ENCODE measurements at places on chromosomes 13 and 19. TPM values are rescaled to one million over a fixed set of nuclear protein-coding genes. Genes with fewer than 3 reads are reported as not detected.

Gene LGALS4
- 0.61 TPM for total RNA-seq

Gene TLE6
- total RNA-seq: 0.89 TPM

Gene KCNJ14
- total RNA-seq: 2.7 TPM

Gene HOMER3
- total RNA-seq: 58.9 TPM

Gene EHD2
- 104 TPM for total RNA-seq

Gene FBN3
- not detected for total RNA-seq

Gene OR7D2
- total RNA-seq: not detected

Gene NAPSA
- 0.49 TPM for total RNA-seq

Gene ZNF442
- total RNA-seq: 0.44 TPM

Gene SIPA1L3
- 36.9 TPM for total RNA-seq

Gene ZNF208
- total RNA-seq: not detected

Gene ZNF665
- not detected for total RNA-seq

Gene UBE2L5
- total RNA-seq: not detected

Gene ZNF492
- total RNA-seq: not detected

Gene TRIP10
- total RNA-seq: 45.4 TPM

DNA sequence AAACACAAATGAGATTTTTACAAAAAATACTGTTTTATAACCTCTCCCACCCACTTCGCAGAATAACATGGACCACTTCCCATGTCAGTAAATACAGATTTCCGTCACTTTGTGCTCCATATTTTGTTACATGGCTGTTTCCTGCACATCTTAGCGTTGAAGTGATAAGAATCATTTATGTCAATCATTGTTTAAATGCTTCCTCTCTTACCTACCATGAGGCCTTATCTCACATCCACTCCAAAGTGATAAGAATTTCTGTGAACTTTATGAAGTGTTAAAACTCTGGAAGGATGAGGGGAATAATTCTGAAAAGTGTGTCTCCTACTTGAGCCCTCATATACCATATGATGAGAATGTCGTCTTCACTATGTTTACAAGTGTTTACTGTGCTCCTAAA, 36.6 kb upstream of the IL17D start:
- no peak for DNase-seq

DNA sequence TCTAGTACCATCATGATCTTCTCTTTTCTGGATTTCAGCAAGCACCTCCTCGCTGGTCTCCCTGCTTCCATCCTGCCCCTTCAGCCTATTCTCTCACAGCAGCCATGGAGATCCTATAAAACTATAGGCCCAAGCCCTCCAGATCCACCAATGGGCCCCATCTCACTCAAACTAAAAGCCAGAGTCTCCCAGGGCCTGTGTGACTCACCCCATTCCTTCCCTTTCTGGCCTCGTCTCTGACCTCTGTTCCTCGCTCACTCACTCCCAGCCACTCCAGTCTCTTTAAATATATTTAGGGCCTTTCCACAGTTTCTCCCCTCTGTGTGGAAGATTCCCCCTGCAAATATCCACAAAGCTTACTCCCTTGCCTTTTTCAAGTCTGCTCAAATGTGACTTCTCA, 89.7 kb downstream of the HSPH1 start:
- DNase-seq: peak; percentile 13

DNA sequence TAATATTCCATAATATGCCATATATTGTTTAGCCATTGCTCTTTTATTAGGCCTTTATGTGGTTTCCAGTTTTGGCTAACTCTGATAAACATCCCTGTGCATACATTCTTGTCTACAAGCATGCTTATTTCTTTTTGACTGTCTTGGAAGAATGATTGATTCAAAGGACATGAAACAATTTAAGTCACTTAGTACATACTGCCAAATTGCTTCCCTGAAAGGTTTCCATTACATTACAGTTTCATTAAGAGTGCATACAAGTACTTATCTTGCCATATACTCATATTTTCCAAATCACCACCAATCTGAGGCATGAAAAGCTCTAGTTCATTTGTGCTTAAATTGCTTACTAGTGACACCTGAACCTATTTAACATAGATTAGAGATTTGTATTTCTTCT, 113.9 kb downstream of the OXGR1 start:
- DNase-seq: no peak

DNA sequence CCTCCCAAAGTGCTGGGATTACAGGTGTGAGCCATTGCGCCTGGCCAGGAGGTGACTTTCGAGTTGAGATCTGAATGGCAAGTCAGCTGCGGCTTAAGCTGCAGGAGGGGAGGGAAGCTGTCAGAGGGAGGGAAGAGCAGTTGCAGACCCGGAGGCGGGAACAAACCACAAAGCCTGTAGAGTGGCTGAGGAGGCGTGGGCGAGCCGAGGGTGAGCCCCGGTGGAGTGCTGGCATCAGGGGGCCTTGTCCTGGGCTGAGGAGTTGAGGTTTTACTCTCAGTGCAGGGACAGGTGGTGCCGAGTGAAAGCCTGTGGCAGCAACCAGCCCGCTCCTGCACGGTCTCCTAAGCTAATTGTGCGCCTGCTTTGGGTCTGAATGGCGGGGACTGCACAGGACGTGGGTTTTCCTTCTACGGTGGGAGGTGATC, 24.2 kb downstream of the PPP1R37 start:
- DNase-seq: no peak

GRCh38 chr13:100301418-100301817, 212.5 kb downstream of the PCCA start:
- DNase-seq: no peak

GRCh38 chr13:77207943-77208342, 119.0 kb downstream of the MYCBP2 start:
- no peak for DNase-seq

- DNase-seq: peak; percentile 64
These were observed 68.7 kb downstream of the RASL11A start for GRCh38 chr13:27339299-27339698.

- DNase-seq: no peak
These were observed 186.2 kb downstream of the VWA8 start for GRCh38 chr13:41774605-41775218.

GRCh38 chr19:55209693-55210472, 582 bp upstream of the PTPRH start:
- peak; percentile 87 for DNase-seq

GRCh38 chr19:50333235-50333736, 4.1 kb upstream of the KCNC3 start:
- no peak for DNase-seq

GRCh38 chr19:39052243-39052746, 19.9 kb upstream of the FBXO27 start:
- peak; percentile 62 for DNase-seq

DNA sequence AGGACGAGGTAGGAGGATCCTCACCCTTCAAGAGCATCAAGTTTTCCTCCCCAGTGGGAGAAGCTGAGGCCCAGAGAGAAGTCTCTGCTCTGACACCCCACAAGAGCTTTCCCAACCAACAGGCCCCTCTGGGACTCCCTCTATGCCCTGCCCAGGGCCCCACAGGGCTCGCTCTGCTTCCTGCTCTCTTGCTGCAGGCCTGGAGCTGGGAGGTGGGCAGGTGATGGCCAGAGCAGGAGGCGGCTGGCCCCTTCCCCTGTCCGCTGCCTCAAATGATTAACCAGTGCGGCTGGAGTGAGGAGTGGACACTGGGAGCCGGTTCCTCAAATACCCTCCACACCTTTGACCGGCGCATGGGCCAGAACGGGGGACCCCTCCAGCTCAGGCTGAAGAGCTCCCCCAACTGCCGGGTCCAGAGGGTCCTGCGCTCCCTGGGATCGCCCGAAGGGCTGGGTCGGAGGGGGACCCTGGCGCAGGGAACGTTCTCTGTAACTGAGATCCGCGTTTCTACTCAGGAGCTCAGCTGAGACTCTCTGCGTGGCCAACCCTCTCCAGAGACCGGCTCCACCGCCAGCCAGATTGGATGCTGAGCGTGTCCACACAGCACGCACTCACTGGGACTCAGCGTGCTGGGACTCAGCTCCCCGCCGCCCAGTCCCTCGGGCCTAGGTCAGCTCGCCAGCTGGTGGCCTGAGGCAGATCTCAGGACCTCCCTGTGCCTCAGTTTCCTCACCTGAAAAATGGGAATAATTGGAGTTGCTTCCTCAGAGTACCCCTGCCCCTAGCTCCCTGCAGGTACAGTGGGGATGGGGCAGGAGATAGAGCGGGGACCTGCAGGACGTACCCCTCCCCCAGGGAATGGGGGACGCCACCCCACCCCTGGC, 6.7 kb upstream of the ONECUT3 start:
- DNase-seq: peak; percentile 84

GRCh38 chr19:9793071-9793591, 24.6 kb upstream of the ZNF846 start:
- DNase-seq: no peak

DNA sequence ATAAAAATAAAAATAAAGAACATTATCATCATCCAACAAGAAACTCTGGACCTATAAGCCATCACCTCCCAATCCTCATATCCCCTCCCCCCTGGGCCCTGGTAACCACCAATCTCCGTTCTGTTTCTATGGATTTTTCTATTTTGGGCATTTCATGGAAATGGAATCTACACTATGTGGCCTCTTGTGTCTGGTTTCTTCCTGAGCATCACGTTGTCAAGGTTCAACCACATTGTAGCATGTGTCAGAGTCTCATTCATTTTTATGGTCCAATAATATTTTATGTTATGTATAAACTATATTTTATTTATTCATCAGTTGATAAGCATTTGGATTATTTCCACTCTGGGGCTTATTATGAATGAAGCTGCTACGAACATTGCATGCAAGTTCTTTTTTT, 26.9 kb downstream of the SULT2B1 start:
- DNase-seq: no peak

DNA sequence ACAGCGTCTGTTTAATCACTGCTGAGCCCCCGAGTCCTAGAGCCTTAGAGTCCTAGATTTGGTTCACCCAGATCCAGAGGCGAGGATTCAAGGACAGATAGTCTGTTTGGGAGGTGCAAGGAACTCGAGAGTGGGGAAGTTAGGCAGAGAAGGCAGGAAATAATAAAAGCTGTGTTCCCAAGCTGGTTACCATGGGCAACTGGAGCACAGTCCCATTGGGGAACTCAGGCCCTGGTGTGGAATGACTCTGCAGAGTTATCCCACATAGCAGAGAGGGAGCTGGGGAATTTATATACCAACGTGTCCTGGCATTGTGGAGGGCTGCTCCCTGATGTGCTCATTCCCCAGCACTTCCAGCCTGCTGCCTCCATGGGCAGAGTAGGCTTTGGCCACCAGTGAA, 9.7 kb downstream of the IGSF23 start:
- DNase-seq: no peak

- DNase-seq: no peak
These were observed 284.8 kb upstream of the SOX21 start for GRCh38 chr13:94997126-94997525.

DNA sequence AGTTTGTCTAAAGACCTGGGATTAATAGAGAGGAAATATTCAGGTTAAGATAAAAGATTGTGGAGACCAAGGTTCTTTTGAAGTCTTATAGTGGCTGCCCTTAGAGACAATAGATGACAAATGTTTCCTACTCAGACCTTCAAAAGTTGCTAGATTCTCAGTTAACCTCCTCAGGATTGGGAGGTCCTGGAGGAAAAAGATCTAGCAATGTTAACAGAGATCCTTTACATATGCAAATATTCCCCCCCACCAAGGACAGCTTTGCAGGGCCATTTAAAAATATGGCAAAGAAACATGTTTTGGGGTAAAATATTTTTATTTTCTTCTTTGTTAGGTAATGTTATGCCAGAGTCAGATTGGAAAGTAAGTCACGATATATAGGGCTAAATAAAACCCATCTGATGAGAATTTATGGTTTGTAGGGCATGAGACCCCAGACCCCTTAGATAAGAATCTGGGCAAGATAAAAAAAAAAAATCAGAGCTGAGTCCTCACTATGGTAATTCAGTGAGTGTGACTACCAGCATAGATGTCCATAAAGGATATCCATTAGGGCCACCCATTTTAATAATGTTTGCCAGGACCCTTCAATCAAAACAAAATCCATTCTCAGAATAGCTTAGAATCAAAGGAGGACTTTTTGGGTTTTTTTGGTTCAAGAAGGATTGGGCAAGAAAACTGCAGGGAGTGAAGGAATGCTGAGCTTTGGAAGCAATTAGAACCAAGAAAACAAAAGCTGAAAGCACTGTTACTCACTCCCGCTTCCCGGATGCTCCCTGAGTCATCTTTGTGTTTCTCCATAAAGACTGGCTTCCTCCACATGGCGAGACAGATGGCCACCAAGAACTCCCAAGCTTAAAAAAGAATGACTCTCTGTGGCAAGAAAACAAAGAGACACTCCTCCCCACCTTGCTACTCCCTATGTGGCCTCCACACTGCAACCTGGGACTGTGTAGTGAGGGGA, 28.2 kb downstream of the VSTM1 start:
- peak; percentile 94 for DNase-seq

GRCh38 chr13:31150315-31150985, 11.3 kb downstream of the HSPH1 start:
- no peak for DNase-seq

DNA sequence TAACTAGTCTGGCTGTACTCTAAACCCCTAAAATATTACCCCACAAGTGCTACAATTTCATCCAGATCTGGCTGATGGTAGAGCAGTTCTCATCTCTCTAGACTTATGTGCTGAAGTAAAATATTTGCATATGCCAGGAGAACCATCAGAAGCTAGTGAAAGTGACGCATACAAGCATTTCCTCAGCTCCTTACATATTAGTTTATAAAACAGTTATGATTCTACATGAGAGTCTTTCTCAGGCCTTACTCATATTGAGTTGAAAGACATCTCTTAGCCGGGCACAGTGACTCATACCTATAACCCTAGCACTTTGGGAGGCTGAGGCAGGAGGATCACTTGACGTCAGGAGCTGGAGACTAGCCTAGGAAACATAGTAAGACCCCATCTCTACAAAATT, 15.9 kb upstream of the ZNF30 start:
- no peak for DNase-seq

DNA sequence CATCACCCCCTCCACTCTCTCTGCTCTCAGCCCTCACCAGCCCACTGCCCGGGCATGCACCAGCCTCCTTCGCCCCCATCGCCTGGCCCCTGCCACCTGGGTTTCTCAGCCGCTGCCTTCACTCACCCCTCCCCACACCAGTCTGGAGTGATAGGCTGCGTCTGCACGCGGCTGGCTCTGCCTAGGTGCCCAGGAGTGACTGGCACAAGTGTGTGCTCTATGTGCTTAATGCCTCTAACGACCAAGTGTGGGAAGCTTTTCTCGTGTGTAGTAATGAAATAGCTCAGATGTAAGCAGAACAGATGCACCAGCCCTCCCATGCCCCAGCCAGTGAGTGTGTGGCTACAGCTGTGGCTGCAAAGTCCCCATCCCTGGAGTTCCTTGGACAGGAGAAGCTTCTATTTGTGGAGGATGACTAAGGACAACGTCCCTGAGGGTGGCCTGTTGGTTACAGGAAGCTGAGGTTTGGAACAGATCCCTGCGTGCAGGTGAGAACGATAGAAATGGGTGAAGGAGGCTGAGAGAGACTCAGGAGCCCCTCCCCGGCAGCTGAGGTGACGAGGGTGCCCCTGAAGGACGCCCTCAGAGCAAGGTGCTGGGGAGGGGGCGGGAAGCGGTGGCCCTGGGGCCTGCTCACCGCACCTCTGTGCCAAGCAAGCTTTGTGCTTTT, 35.6 kb downstream of the ATP11A start:
- peak; percentile 39 for DNase-seq

GRCh38 chr13:42883771-42884467, 102.5 kb downstream of the FAM216B start:
- DNase-seq: peak; percentile 62

GRCh38 chr13:36549126-36549702, 116.9 kb downstream of the CCNA1 start:
- DNase-seq: peak; percentile 15
